ENCODE measurements at places on chromosomes 13 and 19.

DNA sequence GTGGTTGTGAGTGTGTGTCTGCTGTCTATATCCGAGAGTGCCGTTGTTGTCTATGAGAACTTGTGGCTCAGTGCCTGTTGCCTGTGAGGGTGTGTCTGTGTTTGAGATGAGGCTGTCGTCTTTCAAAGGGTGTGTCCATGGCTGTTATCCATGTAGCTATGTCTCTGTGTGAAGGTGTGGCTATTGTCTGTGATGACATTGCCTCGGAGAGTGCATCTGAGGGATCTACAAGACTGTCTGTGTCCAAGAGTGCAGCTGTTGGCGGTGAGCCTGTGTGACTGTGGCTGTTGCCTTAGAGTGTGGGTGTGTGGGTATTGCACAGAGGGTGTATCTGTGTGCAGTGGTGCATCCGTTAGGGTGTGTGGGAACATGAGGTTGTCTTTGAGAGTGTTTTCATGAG, 4.9 kb downstream of the NUMBL start:
- H3K27ac ChIP-seq = no peak overlapping the region
- H3K27me3 ChIP-seq = no peaks in the 10 kb centered on the region
- H3K4me1 ChIP-seq = peaks cover 8% of the 10 kb centered on the region
- DNase-seq = no peak
- H3K4me3 ChIP-seq = no peak overlapping the region

- no peak overlapping the region for H3K4me3 ChIP-seq
- no peak overlapping the region for H3K27ac ChIP-seq
- H3K36me3 ChIP-seq = no peaks in the 10 kb centered on the region
- H3K27me3 ChIP-seq = no peaks in the 10 kb centered on the region
These were observed 794.3 kb upstream of the MIR17HG start for GRCh38 chr13:90553159-90553558.

DNA sequence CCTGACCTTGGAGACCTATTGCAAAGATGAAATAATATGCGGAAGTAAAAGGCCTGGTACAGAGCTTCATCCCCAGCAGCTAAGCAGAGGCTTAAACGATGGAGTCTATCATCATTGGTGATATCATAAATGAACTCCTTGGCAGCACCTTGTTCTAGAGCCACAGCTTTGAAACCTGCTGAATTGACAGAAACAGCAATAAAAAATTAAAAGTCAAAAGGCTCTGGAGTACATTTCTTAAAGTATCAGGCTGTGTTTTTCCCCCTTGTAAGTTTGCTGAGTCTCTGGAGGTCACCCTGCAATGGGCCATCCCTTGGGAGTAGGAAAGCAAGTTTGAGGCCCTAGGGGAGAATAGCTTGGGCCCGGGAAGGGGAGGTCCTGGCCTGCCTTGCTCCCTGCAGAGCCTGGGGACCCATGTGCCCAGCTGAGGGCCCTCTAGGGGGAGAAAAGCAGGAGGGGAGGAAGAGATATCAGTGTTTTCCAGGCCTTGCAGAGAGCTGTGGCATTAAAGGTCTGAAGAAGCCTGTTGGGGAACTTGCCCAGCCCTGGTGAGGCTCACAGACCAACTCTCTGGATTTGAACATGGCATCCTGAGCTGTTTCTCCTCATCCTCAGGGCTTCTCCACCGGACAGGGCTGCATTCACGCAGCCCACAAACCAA, 416.1 kb downstream of the ZNF536 start:
- H3K36me3 ChIP-seq = no peaks in the 10 kb centered on the region
- no peaks in the 10 kb centered on the region for H3K4me1 ChIP-seq
- no peak for DNase-seq
- H3K27ac ChIP-seq = no peak overlapping the region

- peak overlapping the region; percentile 34 for H3K4me3 ChIP-seq
- peaks cover 28% of the 10 kb centered on the region for H3K4me1 ChIP-seq
- peaks cover 21% of the 10 kb centered on the region for H3K27me3 ChIP-seq
- H3K36me3 ChIP-seq = no peaks in the 10 kb centered on the region
- no peak for DNase-seq
These were observed 690 bp downstream of the HCN2 start for GRCh38 chr19:590396-590745.

GRCh38 chr13:44263751-44264620, 109.6 kb upstream of the SERP2 start:
- H3K36me3 ChIP-seq = no peaks in the 10 kb centered on the region
- no peak overlapping the region for H3K27ac ChIP-seq
- no peak for DNase-seq

DNA sequence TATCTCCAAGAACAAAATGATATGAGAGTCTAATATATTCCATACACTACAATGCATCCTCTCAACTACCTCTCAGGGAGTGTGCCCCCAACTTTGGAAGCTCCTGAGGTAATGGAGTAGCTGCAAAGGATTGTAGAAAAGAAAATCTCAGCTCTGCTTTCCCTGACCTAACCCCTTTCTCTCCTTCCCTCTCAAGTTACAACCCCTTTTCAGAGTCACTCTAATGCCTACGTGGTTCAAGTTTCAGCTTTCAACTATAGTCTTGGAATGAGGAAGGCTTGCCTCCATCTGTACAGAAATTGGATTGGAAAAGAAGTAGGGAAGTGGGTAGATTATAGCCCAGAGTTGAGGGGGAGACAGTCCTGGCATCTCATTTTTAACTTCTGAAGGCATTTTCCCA, 256.0 kb downstream of the PCDH9 start:
- H3K27me3 ChIP-seq = no peaks in the 10 kb centered on the region
- no peaks in the 10 kb centered on the region for H3K36me3 ChIP-seq
- no peaks in the 10 kb centered on the region for H3K4me1 ChIP-seq
- H3K27ac ChIP-seq = no peak overlapping the region
- no peak for DNase-seq
- no peak overlapping the region for H3K4me3 ChIP-seq

GRCh38 chr13:99033814-99034213, 56.0 kb upstream of the DOCK9 start:
- no peak for DNase-seq
- no peaks in the 10 kb centered on the region for H3K36me3 ChIP-seq
- H3K27me3 ChIP-seq = no peaks in the 10 kb centered on the region
- no peak overlapping the region for H3K27ac ChIP-seq

DNA sequence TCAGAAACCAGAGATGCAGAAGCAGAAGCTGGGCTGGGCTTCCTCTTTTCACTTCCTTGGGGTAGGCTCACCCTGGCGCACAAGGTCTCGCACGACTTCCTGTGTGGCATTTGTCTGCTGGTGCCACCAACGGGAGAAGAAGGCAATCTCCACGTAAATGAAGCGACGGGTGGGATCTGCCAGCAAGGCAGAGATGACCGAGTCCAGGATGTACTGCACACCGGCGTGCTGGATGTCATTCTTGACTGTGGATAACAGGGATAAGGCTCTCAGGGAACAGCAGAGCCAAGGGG, 1.3 kb downstream of the MAN2B1 start:
- peak; percentile 74 for DNase-seq
- no peak overlapping the region for H3K27ac ChIP-seq
- H3K4me1 ChIP-seq = peaks cover 31% of the 10 kb centered on the region
- no peaks in the 10 kb centered on the region for H3K27me3 ChIP-seq

DNA sequence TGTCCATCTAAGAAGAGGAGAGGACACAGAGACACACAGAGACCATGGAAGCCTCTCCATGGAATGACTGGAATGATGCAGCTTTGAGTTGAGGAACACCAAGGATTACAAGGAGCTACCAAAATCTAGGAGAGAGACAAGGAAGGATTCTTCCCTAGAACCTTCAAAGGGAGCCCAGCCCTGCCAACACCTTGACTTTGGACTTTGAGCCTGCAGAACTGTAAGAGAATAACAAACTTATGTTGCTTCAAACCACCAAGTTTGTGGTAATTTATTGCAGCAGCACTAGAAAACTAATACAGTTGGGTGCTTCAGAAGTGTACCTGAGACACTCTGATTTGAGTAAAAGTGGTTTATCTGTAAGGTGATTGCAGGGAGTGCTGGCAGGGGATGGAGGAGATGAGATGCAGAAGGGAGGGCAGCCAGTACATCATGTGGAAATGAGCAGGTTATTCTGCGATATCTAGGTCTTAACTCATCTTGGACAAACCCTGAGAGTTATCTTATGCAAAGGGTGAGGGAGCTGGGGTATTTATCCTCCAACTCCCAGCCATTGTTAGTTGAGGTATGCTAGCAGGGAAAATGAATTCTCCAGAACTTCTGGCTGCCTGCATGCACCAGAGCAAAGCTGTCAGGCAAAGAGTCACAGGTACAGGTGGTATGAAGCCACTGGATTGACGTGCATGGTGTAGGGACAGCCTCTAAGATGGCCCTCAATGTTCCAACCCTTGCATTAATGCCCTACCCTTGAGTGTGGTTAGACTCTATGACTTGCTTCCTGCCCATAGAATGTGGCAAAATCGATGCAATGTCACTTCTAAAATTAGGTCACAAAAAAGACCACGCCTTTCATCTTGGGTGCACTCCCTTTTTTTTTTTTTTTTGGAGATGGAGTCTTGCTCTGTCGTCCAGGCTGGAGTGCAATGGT, 31.3 kb upstream of the ADGRL1 start:
- no peak overlapping the region for H3K4me3 ChIP-seq
- no peaks in the 10 kb centered on the region for H3K36me3 ChIP-seq
- DNase-seq = no peak
- H3K4me1 ChIP-seq = no peaks in the 10 kb centered on the region
- no peaks in the 10 kb centered on the region for H3K27me3 ChIP-seq

GRCh38 chr19:19659646-19660245, 3.7 kb downstream of the ATP13A1 start:
- no peak overlapping the region for H3K4me3 ChIP-seq
- H3K27ac ChIP-seq = no peak overlapping the region
- H3K27me3 ChIP-seq = no peaks in the 10 kb centered on the region
- peaks cover 22% of the 10 kb centered on the region for H3K4me1 ChIP-seq

DNA sequence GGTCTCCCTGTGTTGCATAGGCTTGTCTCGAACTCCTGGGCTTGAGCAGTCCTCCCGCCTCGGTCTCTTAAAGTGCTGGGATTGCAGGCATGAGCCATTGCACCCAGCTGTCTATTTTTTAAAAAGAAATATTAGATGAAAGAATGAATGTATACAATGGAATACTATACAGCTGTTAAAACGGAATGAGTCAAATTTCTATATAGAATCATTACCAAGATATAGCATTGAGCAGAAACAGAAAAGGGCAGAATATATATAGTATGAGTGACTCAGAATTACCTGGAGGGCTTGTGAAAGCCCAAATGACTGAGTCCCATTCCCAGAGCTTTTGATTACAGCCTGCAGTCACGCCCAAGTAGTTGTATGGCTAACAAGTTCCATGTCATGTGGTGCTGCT, 4.4 kb downstream of the DACT3 start:
- H3K4me3 ChIP-seq = no peak overlapping the region
- peaks cover 5% of the 10 kb centered on the region for H3K4me1 ChIP-seq
- H3K27me3 ChIP-seq = no peaks in the 10 kb centered on the region
- H3K27ac ChIP-seq = no peak overlapping the region

DNA sequence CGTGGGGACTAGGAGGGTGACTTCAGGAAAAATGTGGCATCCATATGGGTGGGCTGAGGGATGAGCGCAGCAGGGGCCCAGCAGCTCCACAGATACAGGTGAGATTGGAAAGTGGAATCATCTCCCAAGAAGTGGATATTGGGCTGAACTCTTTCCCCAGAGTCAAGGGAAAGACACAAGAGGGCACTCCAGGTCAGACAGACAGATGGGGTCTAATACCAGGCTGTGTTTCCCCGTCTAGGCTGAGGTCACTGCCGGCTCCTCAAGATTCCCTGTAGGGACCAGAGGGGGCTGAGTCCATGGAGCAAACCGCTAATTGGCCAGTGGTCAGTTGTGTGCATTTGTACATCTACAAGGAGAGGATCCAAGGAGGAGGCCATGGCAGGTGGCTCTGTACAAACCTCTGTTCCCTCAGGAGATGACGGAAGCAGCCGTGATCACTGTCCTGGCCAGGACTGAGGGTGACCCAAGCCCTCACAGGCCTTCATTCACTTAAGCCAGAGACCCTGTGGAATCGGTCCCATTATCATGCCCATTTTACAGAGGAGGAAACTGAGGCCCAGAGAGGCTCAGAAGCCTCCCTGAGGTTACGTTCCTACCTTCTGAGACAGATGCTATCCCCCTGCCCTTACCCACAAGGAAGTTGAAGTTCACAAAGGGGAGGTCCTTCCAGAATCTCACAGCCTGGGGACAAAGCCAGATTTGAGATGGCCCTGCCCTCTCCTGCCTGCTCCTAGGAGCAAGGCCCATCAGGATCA, 14.9 kb upstream of the IGLON5 start:
- no peaks in the 10 kb centered on the region for H3K27me3 ChIP-seq
- H3K4me1 ChIP-seq = no peaks in the 10 kb centered on the region
- H3K27ac ChIP-seq = no peak overlapping the region
- H3K36me3 ChIP-seq = no peaks in the 10 kb centered on the region

DNA sequence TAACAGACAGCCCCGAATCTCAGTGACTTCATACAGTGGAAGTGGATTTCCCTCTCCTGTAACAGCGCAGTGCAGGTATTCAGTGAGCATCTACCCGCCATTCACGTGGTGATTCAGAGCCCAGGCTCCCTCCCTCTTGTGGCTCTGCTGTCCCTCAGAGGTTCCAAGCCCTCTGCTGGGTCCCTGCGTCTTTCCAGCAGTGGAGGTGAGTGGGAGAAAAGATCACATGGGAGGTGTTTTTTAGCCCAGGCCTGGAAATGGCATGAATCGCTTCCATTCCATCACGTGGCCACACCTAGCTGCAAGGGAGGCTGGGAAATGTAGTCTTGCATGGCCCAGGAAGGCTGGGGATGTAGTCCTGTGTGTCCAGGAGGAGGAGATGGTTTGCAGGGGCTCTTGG, 61.4 kb downstream of the DPF1 start:
- DNase-seq = no peak
- H3K4me1 ChIP-seq = no peaks in the 10 kb centered on the region
- no peak overlapping the region for H3K27ac ChIP-seq

- H3K27me3 ChIP-seq = no peaks in the 10 kb centered on the region
- H3K27ac ChIP-seq = no peak overlapping the region
- no peaks in the 10 kb centered on the region for H3K4me1 ChIP-seq
- DNase-seq = no peak
These were observed 77.1 kb downstream of the GGACT start for GRCh38 chr13:100511466-100511865.

DNA sequence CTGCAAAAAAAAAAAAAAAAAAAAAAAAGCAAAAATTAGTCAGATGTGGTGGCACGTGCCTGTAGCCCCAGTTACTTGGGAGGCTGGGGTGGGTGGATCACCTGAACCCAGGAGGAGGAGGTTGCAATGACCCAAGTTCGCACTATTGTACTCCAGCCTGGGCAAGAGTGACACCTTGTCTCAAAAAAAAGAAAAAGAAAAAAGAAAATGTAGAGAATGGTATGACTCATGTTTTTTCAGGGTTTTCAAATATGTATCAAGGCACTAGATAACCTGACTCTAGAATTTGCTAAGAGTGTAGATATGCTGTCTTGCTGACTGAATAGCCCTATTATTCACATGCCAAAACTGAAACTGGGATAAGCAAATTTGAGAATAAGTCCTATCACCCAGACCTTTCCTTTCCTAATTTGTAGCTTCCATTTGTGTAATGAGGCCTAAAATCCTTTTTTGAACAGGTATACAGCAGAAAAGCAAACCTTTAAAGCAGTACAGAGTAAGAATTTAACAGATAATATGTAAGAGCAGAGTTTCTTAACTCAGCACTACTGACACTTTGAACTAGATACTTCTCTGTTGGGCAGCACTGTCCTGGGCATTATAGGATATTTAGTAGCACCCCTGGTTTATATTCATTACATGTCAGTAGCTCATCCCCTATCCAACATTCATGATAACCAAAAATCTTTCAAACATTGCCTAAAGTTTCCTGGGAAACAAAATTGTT, 108.6 kb downstream of the ELF1 start:
- H3K27me3 ChIP-seq = no peaks in the 10 kb centered on the region
- DNase-seq = no peak
- H3K36me3 ChIP-seq = no peaks in the 10 kb centered on the region
- H3K4me1 ChIP-seq = no peaks in the 10 kb centered on the region
- no peak overlapping the region for H3K4me3 ChIP-seq
- no peak overlapping the region for H3K27ac ChIP-seq

Data from adrenal gland (tissue), 19 donors.